ENCODE measurements at places on chromosomes 6 and 20. TPM values are rescaled to one million over a fixed set of nuclear protein-coding genes. Genes with fewer than 3 reads are reported as not detected.

FAM209A gene
- total RNA-seq = not detected

CRYBG1 gene
- 38.2 TPM for total RNA-seq

HDGFL1 gene
- not detected for total RNA-seq

SRSF3 gene
- 256 TPM for total RNA-seq

SYNDIG1 gene
- not detected for total RNA-seq

MOG gene
- total RNA-seq = not detected

TLDC2 gene
- total RNA-seq = 0.13 TPM

SLA2 gene
- not detected for total RNA-seq

C20orf96 gene
- 4.2 TPM for total RNA-seq

EDN3 gene
- total RNA-seq = not detected

FRS3 gene
- 0.97 TPM for total RNA-seq

SLC16A10 gene
- total RNA-seq = not detected

NRN1 gene
- 28.7 TPM for total RNA-seq

PNLDC1 gene
- total RNA-seq = 1.3 TPM

TMEM217 gene
- total RNA-seq = 6.8 TPM

FHL5 gene
- not detected for total RNA-seq

OR2J2 gene
- not detected for total RNA-seq

FAM83D gene
- total RNA-seq = 22.5 TPM

GSTA4 gene
- 7.9 TPM for total RNA-seq

RIPK1 gene
- 19.1 TPM for total RNA-seq

GRM4 gene
- under 0.01 TPM for total RNA-seq

DSP gene
- total RNA-seq = 59.2 TPM

C6orf58 gene
- total RNA-seq = 0.50 TPM

FOXC1 gene
- total RNA-seq = 3.2 TPM

ABHD16B gene
- not detected for total RNA-seq

SLCO4A1 gene
- total RNA-seq = 5.0 TPM

SPAG4 gene
- 7.4 TPM for total RNA-seq

HTR1B gene
- total RNA-seq = 6.9 TPM

UST gene
- total RNA-seq = 0.16 TPM

ASIP gene
- total RNA-seq = not detected

Measured in bladder microvascular endothelial cell (primary cell).